ENCODE measurements at places on chromosomes 1 and 21.

DNA sequence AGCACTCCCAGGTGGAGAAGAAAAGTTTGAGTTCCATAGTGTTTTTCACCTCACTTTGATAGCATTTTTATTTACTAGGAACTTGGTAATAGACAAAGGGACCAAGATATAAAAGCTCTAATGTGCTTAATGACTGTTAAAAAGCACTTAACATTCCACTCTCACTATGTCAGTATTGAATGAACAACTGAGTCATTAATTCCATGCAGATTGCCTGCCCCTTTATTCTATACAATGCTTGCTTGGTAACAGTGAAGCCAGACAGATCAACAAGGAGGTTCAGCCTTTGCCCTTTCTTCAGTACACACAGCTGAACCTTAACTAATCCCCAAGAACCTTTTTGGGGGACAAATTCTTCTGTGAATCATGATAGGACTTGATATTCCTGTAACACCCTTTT lies 425.5 kb downstream of the NUF2 start:
- DNase-seq, result no peak

DNA sequence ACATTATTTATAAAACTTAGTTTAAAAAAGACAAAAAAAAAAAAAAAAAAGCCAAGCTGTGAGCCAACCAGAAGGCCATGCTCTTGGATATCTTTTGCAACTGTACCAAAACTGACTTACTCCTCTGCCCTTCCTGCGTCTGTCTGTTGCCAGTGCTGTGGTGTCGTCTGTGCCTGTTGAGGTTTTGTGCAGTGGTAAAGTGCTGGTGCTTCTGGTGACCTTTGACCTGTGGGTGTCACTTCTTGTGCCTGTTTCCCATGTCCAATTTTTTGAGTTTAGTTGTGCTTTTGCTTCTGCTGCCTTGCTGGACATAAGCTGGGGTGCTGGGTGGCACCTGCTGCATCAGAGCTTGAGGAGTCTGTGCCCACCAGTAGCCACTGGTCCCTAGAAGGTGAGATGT lies 41.4 kb downstream of the RNF187 start:
- no peak for DNase-seq

DNA sequence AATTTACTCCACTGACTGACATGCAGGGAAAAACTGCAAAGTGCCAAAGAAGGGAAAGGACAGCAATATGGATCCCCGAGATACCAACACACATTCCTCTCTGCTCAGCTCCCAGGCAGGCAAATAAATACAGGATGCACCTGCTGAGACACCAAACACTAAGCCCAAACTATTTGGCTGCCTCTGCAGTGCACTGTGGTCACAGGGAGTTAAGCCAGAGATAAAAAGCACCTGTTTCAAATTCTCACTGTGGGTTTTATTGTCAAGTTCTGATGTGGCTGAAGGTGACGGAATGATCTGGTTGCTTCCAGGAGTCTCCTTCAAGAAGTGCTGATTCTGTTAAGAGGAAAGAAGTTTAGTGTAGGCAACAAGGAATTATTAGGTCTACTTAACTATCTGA lies 17.7 kb downstream of the TEX38 start:
- no peak for DNase-seq

DNA sequence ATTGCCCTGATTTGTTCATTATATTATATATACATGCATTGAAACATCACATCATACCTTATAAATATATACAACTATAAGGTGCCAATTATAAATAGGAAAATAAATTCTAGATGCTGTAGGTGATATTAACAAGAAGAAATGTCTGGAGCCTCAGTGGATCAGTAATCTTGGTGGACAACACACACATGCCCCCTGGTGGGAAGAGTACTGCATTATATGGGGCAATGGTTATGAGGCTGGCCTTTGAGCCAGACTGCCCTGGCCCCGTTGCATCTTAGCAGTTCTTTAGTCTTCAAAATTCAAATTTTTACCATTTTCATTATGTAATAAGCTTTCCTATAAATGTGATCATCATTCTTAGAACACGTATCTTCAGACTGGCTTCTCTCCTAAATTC lies 335.0 kb upstream of the GREM2 start:
- DNase-seq, result no peak

GRCh38 chr1:224497714-224498573 lies 63.3 kb upstream of the WDR26 start:
- peak; percentile 13 for DNase-seq

DNA sequence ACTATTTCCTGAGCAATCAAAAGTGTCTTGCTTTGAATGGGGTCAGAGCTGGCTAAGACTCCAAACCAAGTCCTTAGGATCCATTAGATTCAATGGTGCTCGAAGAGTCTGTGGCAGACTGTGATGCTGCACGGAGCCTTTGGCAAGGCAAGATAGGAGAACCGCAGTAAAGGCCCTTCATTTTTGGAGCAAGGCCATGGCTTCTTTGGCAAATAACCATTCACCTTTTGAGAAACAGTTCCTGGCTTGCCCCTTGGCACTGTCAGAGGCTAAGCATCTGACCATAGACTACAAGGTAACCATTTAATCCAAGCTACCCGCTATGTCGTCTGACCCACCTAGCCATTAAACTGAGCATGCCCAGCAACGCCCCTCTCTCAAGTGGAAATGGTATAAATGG lies 45.2 kb downstream of the EDN2 start:
- no peak for DNase-seq

DNA sequence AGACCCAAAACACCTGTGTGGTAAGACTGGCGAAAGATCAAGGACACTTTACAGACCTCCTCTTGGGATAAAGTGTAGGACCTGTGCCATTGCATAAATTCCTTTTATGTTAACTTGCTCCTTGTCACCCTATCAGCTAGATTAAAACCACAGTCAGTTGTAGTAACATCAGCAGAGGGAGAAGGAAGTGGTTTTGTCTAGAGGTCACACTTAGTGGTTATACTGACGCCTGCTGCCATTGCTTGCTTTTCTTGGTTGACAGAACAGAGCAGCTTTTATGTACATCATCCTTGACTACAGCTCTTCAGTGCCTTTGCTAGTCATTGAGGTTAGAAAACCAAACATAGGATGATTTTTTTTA lies 101.4 kb downstream of the PBX1 start:
- DNase-seq, result no peak

DNA sequence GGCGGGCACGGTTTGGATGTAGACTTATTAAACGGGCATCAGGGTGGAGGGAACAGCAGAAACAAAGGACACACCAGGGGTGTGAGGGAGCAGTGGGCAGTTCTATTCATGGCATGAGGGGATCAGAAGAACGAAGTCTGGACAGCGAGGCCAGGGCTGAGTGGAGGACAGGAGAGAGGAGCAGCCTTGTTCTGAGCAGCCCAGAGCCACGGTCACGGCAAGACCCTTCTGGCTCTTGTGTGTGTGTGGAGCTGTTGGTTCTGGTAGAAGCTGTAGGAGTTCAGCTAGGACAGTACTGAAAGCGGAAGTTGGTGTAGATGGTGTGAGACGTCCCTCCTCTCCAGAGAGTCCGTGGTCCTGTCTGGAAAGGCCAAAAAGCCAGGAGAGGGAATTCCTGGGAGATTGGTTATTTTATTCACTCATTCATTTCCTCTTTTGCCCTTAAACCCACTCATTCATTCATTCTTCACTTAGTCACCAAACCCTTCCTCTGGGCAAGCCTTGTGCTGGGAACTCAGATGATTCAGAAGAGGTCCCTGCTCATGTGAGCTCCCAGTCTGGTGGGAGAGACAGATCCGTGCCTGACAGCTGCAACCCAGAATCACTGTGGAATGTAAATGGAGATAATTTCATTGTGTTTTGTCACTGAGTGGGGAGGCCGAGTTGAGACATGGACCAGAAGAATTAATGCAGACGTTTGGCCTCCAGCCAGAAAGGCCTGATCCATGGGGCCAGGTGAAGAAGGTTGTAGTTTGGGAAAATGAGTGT lies 4.1 kb upstream of the ACOT11 start:
- DNase-seq, result no peak

- no peak for DNase-seq
These were observed 35.1 kb downstream of the MSTO1 start for GRCh38 chr1:155645034-155645598.

DNA sequence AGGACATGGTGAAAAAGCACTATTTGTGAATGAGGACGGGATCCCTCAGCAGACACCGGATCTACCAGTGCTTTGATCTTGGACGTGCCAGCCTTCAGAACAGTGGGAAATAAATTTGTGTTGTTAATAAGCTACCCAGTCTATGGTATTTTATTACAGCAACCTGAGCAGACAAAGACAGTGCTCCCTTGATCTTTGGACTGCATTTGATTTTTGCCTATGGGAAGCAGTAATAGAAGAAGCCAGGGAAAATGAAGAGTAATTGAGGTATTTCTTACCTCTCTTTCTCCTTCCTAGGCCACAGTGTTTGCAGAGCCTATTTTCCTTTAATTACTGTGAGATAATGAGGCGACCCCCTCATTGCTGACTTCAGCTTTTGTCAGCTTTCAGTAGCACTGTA lies 87.9 kb downstream of the PDE4B start:
- DNase-seq, result no peak

GRCh38 chr1:9389968-9390367 lies 97.3 kb downstream of the SPSB1 start:
- DNase-seq, result no peak

DNA sequence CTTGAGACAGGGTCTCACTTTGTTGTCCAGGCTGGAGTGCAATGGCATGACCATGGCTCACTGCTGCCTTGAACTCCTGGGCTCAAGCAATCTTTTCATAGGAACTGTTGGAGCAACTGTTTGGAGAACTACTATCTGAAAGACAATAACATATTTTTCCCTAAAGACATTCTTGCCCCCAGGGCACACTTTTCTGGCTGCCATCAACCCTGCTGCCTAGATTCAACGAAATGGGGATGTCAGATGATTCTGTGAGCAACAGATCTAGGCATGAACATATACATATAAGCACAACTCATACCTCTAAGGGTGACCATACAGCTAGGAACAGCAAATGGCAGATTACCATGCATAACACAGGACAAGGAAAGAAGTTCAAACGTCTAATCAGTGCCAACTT lies 27.4 kb downstream of the JAK1 start:
- no peak for DNase-seq

GRCh38 chr1:99766378-99766800 lies at the start of gene FRRS1:
TSS of gene FRRS1 (minus strand) at chr1:99766635. CDS start at chr1:99748768, 17,867 bp downstream.
- no peak for DNase-seq

DNA sequence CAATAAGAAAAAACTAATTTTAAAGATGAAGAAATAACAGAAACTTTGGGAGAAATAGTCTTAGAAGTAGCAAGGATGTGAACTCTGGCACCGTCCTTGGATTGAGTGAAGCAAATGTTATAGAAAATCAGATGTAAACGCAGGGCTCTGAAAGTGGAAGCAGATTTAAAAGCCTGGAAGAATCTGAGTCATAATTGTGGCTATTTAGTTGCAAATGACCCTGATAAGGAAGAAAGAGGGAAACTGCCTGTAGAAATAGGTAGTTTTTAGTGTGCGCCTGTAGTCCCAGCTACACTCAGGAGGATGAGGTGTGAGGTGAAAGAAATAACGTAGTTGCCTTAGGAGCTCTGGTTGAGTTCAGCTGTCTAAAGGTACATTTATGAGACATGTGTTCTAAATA lies 101.0 kb downstream of the NGF start:
- no peak for DNase-seq

DNA sequence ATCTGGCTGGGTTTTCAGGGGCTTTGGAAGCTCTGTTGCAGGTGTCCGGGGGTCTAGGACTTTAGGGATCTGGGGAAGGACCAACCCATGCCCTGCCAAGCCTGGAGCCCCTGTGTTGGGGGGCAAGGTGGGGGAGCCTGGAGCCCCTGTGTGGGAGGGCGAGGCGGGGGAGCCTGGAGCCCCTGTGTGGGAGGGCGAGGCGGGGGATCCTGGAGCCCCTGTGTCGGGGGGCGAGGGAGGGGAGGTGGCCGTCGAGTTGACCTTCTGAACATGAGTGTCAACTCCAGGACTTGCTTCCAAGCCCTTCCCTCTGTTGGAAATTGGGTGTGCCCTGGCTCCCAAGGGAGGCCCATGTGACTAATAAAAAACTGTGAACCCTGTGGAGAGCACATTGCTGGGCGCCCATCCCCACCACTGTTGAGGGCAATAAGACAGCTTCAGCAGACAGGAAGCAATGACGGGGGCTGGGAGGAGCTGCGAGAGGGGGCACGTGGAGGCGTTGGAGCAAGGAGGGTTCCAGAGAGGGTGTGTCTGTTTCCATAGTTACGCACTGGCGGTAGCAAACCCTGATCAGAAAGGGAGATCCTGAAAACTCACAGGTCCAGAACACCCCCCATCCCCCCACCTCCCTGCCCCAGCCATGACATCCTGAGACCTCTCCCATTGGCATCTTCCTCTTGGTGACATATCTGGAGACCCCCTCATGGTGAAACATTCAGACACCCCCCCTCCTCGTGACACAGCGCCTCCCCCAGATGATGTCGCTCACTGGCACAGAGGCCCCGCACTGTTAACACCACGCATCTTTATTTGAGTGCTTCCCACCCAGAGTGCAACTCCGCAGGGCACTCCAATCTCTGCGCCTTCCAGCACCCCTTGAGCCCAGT lies 8.4 kb downstream of the MYBPH start:
- DNase-seq, result no peak

GRCh38 chr1:56188855-56189254 lies 390.5 kb downstream of the PLPP3 start:
- DNase-seq, result no peak

DNA sequence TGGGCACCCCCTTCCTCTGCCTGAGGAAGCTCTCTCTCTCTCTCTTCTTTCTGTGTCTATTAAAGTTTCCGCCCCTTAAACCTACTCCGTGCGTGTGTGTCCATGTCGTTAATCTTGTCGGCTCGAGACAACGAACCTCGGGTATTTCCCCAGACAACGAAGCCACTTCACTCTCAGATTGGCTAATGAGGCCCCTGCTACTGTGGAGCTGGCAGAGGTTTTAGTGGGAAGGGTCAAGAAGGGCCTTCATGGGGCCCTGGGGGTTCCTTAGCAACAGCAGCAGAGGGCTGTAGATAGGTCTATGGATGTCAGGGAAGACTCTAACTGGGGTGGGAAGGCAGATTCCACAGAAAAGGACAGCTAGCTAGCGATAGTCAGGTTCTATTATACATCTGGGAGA lies 239.8 kb upstream of the RAB4A start:
- DNase-seq, result no peak

- no peak for DNase-seq
These were observed 43.7 kb downstream of the SEC16B start for GRCh38 chr1:177926201-177926600.

Data from activated T-helper 1 cell treated with anti-CD3 and anti-CD28 coated beads, Interleukin-2, amount 50 U/mL, for 16 hours (primary cell).